ENCODE measurements at places on chromosomes 2 and 18. TPM values are rescaled to one million over a fixed set of nuclear protein-coding genes. Genes with fewer than 3 reads are reported as not detected.
A peak's percentile ranks its signal among the peaks of the same experiment; 100 is the strongest.

GRCh38 chr18:39835303-39836030, 2119.6 kb upstream of the PIK3C3 start:
- no peak for DNase-seq

DNA sequence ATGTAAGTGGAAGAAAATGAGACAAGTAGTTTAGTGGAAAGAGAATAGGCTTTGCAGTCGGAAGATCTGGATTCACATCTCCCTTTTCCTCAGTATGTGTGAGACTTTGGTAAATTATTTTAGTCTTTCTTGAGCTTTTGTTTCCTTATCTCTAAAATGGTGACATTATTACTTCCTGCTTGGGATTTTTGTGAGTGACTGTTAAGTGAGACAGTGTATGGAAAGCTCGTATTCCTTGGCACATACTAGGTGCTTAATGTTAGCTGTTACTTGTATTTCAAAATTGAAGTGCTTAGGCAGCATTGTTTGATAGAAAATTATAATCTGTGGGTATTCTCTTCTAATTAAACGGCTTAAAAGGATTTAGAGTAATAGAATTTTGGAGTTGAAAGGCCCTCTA, 2.0 kb downstream of the ZNF638 start:
- DNase-seq = peak; percentile 28

- DNase-seq = no peak
Measured at GRCh38 chr2:203761121-203761520, 54.7 kb downstream of the CD28 start.

DNA sequence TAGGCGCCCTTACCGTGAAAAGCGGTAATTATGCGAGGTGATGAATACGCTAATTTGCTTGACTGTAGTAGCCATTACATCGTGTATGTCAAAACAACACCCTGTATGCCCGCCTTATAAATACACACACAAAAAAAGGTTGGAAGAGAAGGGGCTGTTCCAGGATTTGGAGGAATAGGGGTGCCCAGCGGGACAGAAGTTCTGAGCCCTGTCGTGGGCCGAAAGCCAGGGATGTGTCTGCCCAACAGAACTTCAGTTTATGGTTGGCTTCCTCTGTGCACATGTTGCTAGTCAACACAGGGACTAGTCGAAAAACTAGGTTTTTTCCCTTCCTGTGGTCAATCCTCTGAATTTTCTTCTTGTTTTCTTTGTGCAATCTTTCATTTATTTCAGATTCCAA, 182.5 kb downstream of the ACKR3 start:
- DNase-seq = no peak

GRCh38 chr2:233513953-233514655, 52.5 kb downstream of the USP40 start:
- no peak for DNase-seq

- DNase-seq = no peak
Measured at GRCh38 chr2:11856095-11856494, 109.7 kb downstream of the LPIN1 start.

- peak; percentile 34 for DNase-seq
Measured at GRCh38 chr2:138632066-138632620, 130.6 kb downstream of the SPOPL start.

DNA sequence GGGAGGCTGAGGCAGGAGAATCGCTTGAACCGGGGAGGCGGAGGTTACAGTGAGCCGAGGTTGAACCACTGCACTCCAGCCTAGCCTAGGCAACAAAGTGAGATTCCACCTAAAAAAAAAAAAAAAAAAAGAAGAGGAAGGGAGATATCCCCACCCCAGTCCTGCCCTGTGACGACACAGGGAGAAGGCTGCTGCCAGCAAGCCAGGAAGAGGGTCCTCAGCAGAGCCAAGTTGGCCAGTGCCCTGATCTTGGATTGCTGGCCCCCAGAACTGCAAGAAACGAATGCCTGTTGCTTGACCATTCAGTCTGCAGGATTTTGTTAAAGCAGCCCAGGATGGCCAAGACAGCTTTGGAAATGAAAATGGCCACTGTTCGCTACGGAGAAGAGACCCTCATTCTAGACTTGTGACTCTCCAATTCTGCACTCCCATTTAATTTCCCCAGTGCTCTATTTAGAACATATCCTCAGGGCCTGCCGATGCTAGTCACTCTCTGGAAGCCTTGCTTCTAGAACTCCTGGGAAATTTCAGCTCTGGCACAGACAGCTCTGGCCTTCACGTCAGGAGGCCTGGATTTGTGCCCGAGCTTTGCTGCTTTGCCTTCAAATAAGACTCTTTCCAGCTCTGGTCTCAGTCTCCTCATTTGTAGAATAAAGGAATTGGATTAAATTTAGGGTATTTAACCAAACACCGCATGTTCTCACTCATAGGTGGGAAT, 15.7 kb upstream of the AMMECR1L start:
- DNase-seq = peak; percentile 84

DNA sequence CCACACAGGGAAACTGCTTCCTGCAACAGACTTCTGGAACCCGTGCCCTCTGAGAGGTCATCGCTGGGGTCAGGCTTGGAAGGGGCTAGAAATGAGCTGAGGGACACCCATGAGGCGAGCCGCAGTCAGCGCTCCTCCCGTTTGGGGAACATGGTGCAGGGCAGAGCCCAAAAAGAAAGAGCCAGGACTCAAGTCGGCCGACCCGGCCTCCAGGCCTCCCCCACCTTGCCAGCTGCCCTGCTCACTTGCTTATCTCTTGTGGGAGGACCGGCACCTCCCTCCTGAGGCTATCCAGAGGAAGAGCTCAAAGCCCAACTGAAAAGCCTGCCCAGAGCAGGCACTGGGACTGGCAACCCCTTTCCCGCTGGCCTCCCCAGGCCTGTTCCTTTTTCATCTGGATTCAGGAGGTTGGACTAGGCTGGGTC, 43.6 kb downstream of the SCTR start:
- no peak for DNase-seq

GRCh38 chr2:36172824-36173223, 182.8 kb upstream of the CRIM1 start:
- no peak for DNase-seq

- no peak for DNase-seq
Measured at GRCh38 chr2:129101186-129101585, 782.5 kb upstream of the HS6ST1 start.

DNA sequence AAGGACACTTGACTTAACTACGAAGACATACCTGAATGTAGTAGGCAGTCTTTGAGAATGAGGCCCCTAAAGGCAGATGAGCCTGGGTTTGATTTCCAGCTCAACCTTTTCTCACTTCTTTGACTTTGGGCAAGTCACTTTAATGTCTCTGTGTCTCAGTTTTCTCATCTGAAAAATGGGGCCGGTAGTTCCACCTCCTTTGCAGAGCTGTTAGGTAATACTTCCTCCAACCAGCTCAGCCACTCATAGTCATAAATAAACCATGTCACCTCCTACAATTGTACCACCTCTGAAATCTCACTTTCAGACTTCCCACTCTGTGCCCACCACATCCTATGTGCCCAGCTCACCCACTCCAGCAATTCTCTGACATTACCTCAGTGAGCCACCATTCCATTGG, 10.4 kb downstream of the ARHGAP25 start:
- DNase-seq = no peak

DNA sequence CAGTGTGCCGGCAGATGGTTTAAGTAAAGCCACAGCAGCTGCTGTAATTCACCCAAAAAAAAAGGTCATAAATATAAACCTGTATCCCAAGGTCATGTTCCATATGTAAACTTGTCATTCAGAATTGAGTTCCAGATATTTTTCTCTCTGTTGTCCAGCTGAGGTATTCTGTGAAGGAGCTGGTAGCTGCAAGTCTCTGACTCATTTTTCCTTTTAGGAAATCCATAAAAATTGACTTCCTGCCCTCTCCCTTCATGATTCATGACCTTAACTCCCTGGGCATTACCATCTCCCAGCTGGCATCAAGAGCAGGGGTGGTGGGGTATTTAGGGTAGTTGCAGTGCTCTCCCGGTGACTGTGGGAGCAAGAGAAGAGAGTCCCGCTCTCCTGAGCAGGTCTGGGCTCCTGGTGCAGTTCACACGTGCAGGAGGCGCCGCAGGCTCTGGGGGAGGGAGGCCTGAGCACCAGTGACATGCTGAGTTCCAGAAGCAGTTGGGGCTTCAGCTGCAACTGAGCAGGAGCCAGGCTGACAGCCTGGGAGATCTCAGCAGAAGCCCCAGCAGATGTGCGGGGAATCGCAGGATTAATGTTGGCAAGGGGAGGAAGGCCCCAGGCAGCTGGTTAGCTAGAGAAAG, 192.6 kb downstream of the MGAT5 start:
- peak; percentile 13 for DNase-seq

DNA sequence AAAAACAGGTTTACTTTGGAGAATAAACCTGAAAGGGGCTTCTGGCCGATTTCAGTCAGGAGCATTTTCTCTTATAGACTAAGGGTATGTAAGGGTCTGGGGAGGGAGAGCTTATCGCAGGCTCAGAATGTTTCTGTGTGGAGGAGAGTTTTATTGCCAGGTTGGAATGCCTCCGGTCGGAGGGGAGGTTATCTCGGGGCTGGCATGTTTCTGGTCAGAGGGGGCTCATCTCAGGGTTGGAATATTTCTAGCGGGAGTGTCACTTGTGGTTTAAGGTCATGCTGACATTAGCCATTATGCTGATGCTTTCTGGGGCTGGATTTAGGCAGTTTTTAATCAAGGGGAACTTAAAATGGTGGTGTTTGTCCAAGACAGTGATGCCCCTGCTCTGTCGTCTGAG, 333.6 kb downstream of the METTL4 start:
- no peak for DNase-seq

- no peak for DNase-seq
Measured at GRCh38 chr2:15868186-15868585, 72.2 kb upstream of the MYCN start.

GRCh38 chr2:32701806-32702205, 74.0 kb downstream of the TTC27 start:
- no peak for DNase-seq

DNA sequence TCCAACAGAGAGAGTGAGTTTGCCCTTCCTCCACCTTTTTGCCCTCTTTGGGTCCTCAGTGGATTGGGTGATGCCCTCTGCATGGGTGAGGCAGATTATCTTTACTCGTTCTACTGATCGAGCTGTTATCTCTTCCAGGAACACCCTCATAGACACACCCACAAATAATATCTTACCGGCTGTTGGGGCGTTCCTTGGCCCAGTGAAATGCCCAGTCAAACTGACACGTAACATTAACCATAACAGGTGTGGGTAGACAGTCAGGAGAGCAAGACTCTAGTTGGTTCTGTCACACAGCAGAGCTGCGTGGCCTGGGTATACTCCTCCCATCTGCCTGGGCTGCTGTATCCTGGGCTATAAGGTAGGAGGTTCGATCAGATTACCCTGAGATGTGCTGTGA, 144.1 kb downstream of the AGAP1 start:
- DNase-seq = no peak

- no peak for DNase-seq
Measured at GRCh38 chr2:50051374-50051773, 897.1 kb upstream of the FSHR start.

DNA sequence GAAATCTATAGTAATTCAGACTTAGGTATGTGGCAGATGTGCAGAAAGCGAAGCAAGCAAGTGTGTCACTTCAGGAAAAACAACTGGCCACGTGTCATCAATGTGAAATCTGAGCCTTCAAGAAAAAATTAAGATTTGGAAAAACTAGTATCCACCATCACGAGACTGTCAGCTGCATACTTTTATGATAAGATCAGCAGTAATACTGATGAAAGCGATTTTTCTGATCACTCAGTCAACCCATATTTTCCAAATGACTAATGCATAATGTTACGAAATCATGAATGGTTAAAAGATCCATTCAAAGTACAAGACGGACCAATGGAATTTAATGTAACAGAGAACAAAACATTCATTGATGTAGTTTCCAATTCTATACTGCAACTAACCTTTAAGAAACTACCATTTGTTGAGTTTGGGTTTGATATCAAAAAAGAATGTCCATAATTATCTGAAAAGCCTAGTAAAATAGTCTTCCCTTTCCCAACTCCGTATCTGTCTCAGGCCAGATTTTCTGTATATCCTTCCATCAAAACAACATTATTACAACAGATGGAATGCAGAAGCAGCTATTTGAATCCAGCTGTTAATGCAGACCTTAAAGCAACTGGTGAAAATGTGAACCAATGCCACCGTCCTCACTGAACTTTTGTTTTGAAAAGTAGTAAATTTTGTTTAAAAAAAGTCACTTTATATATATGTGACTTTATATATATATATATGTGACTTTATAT, 17.0 kb upstream of the BCL2 start:
- DNase-seq = peak; percentile 95

EVX2 gene
- not detected for total RNA-seq

ANKRD30B gene
- 2.7 TPM for total RNA-seq

GALR1 gene
- total RNA-seq = not detected

CD8A gene
- total RNA-seq = not detected

DSG2 gene
- 5.6 TPM for total RNA-seq

GMCL1 gene
- total RNA-seq = 14.2 TPM

KLHL41 gene
- 2.1 TPM for total RNA-seq

SCLY gene
- total RNA-seq = 2.6 TPM

SPOPL gene
- total RNA-seq = 16.9 TPM
